Renal pelvis (tissue), 12 donors: ENCODE measurements at places on chromosomes 2 and 18.

GRCh38 chr2:129753261-129753660 lies 226.2 kb upstream of the RAB6C start:
- DNase-seq: no peak

- no peak for DNase-seq
Observed at GRCh38 chr2:14815201-14815600, 182.7 kb downstream of the LRATD1 start.

DNA sequence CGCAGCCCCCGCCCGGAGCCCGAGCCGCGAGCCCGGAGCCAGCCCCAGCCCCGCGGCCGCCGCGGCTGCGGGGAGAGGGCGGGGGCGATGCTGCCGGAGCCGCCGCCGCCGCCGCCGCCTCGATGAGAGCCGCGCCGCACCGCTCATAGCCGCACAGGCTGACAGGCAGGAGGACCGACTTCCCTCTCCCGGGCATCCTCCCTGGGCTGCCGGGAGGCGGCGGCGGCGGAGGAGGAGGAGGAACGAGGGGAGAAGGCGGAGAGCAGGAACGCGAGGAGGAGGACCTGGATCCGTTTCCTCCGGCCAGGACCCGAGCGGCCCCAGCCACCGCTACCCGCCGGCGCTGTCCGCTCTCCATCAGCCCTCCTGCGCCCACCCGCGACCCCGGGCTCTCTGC lies 370 bp downstream of the KLHL29 start:
- DNase-seq: peak; percentile 28

DNA sequence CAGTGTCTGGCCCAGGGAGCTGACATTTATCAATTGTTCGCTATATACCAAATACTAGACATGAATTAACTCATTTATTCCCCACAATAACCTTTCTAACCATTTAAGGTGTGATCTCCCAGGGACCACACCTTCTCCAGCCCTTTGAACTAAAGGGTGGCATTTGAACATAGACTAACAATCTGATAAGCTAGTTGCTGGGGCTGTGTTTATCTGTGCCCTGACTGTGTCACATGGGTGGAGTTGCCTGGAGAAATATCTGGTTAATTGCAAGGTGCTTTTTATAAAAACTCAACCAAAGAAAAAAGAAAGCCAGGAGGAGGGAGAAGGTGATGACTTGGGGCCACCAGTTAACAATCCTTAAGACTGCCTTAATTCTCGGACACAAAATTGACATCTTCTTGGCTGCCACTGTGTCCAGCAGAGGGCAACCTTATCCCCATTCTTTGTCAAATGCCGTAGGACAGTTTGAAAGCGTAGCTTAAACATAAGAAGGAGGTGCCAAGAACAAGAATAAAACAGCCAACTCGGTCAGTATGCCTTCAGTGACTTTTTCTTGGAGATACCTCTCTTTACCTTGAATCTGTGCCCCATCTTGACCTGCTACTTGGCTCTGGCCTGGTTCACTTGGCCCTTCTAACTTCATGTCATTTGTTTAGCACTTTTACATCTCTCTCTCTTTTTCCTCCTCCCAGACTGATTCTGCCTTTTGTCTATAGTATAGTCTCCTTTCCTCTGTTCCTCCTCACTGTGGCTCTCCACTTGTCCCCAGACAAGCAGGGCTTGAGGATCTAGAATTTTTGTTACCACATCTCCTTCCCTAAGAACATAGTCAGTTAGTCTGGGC lies 183.4 kb downstream of the MYO3B start:
- DNase-seq: peak; percentile 57

DNA sequence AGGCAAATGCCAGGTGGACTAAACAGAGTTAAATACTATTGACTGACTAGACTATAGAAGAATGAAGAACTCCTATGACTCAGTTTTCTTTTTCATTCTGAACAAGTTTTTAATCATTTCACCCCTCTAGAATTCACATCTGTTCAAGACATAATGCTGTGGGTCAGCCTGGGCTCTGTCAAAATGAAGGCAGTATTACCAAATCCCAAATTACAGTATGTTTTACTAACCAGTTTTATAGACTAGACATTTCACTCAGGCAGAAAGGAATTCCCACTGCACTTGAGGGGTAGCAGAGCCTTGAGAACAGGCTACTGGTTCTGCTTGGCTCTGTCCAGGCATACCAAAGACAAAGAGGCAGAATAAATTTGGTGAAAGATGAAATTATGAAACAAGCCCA lies 511.7 kb downstream of the EPHA4 start:
- no peak for DNase-seq

DNA sequence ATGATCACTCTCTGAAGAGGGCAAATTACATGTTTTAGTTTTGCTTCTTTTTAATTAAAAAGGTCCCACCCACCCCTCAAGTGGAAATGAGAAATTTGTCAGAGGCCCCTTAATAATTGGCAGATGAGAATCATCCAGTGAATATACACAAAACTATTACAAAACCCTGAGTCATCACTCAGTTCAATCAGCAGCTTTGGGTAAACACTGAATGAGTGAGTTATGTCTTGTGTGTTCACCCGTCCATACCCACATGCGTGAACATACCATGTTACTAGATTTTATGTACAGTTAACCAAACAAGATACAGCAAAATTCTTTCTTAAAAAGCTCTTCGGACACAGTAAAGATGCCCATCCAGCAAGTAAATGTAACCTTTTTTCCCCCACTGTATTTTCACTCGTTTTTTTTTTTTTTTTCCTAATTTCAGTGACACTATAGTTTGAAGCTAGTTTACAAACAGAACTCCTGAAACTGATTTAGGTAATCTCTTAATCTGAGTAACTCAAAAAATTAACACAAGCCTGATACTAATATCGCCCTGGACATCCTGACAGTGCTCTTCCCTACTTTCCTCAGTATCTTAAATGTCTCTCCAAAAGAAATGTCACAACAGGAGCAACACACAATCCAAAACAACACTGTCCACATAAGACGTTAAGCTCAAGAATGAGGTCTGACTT lies 1.4 kb downstream of the PSME4 start:
- DNase-seq: peak; percentile 52

DNA sequence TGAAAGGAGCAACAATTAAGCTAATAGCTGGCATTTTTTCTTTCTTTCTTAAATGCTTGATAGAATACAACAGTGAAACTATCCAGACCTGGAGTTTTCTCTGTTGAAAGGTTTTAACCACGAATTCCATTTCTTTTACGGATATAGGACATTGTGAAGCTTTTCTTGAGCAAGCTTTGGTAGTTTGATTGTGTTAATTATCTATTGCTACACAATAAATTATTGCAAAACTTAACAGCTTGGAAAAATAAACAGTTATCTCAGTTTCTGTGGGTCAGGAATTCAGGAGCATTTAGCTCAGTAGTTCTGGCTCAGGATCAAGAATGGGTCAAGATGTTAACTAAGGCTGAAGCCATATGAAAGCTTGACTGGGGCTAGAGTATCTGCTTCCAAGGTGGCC lies 11.7 kb downstream of the PHOSPHO2 start:
- no peak for DNase-seq
